Skin of body (tissue), 3 donors: ENCODE measurements at places on chromosomes 7 and 10. TPM values are rescaled to one million over a fixed set of nuclear protein-coding genes. Genes with fewer than 3 reads are reported as not detected.

Gene PSAP
- 435 TPM for total RNA-seq

Gene LLCFC1
- not detected for total RNA-seq

Gene CNTNAP2
- 1.9 TPM for total RNA-seq

Gene SLC18A3
- total RNA-seq = not detected

Gene GIMAP1
- total RNA-seq = 1.3 TPM

Gene RBM33
- total RNA-seq = 50.4 TPM

Gene TMEM273
- total RNA-seq = 12.0 TPM

Gene NUTM2E
- 0.20 TPM for total RNA-seq
